ENCODE measurements at places on chromosomes 4 and X.

GRCh38 chr4:1834047-1834775 is 21.7 kb downstream of the LETM1 start:
- DNase-seq: no peak

GRCh38 chr4:121784975-121785374 is 16.1 kb upstream of the EXOSC9 start:
- peak; percentile 99 for DNase-seq

GRCh38 chrX:3699821-3700381 is 13.5 kb downstream of the PRKX start:
- DNase-seq: no peak

DNA sequence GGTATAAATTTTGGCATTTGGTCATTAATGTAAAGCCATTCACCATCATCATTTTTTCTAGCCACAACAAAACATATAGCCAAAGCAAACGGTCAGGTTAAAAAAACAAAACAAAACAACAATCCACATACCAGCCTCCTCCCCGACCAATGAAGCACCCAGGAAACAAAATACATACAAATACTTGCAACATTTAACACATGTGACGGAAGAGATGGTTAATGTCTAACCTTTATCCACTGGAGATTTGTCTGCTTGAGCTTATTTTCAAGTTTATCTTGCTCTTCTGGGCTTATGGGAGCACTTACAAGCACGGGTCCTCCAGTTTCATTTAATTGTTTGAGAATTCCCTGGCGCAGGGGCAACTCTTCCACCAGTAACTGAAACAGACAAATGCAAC is 857.5 kb upstream of the FTHL17 start:
- DNase-seq: no peak

DNA sequence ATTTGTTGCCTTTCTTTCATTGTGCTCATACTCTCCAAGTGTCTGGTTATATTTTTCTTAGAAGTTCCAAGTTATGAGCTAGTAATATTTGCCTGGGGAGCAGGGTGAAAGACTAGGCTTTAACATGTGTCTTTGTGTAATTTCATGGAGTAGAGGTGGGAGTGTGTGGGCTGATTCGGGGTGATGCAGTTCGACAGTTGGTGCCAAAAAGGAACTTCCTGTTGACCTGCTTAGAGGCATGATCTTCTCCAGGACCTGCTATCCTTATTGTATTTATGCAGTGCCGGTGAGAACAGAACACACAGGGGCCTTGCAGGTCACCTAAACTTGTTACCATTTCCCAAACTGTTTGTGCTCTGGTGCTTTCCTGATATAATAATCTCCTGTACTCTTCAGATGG is 21.2 kb downstream of the USP53 start:
- peak; percentile 15 for DNase-seq

GRCh38 chr4:20408611-20409010 is 156.9 kb downstream of the SLIT2 start:
- peak; percentile 43 for DNase-seq

GRCh38 chrX:46635186-46635585 is 61.6 kb downstream of the CHST7 start:
- no peak for DNase-seq

- no peak for DNase-seq
Measured at GRCh38 chr4:180668732-180669131, 1574.5 kb upstream of the TENM3 start.

DNA sequence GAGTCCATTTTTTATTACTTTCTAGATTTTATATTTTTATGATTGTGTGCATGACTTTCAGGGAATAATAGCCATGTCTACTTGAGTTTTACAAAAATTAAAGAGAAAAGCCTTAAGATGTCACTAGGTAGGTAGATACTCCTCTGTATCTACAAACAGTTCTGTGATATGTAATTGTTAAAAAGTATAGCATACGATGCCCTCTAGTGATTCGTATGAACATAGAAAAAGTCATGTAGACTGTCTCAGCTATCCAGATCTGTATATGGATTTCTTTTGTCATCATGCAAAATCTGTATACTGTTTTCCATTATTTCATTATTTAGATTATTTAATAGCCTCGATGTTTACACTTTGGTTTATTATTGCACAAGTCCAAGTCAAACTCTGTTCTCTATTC is 856.6 kb downstream of the CENPC start:
- peak; percentile 28 for DNase-seq

GRCh38 chr4:25938366-25938765 is 24.3 kb downstream of the SMIM20 start:
- DNase-seq: no peak

DNA sequence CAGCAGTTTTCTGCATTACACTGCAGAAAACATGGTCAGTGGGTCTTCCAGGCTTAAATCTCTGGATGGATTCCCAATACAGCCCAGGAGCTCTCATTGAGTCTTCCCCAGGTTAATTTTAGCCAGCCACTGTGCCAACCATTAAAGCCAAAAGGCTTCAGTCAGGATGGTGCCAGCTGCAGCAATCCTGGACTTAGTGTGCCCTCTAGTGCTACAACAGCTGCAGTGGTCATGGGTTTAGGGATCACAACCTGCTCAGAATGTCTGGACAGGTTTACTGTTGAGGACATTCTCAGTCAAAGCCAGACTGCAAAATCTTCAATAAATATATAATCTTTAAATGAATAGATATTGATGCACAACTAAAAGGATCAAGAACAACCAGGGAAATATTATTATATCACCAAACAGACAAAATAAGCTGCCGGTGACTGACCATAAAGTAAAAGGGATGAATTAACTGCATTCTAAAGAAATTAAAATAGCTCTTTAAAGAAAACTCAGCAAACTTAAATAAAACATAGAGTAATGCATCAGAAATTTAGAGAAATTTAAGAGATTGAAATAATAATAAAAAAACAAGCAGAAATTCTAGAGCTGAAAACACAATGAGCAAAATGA is 639.9 kb downstream of the SPOCK3 start:
- peak; percentile 38 for DNase-seq

All from fibroblast of skin of right biceps (primary cell).